Esophagus squamous epithelium (tissue), 5 donors: ENCODE measurements at places on chromosomes 4 and X.

GRCh38 chr4:136800248-136800647 is 732.0 kb downstream of the PCDH18 start:
- no peak for DNase-seq

DNA sequence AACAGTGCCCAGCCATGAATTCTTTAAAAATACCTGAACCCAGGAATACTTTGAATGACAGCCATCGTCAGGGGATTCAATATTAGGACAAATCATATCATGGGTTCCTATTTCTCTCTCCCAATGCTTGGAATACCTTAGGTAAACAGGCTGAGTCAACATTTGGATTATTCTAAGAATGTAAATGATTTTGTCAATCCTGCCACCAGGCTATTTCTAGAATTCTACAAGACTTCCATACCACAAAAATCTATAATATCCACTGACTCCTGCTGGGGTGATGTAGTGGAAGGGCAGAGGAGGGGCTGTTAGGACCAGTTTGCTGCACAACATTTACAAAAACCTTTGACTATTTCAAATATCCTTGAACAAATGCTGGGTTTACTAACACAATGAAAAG is 65.2 kb downstream of the IGFBP7 start:
- DNase-seq: no peak

DNA sequence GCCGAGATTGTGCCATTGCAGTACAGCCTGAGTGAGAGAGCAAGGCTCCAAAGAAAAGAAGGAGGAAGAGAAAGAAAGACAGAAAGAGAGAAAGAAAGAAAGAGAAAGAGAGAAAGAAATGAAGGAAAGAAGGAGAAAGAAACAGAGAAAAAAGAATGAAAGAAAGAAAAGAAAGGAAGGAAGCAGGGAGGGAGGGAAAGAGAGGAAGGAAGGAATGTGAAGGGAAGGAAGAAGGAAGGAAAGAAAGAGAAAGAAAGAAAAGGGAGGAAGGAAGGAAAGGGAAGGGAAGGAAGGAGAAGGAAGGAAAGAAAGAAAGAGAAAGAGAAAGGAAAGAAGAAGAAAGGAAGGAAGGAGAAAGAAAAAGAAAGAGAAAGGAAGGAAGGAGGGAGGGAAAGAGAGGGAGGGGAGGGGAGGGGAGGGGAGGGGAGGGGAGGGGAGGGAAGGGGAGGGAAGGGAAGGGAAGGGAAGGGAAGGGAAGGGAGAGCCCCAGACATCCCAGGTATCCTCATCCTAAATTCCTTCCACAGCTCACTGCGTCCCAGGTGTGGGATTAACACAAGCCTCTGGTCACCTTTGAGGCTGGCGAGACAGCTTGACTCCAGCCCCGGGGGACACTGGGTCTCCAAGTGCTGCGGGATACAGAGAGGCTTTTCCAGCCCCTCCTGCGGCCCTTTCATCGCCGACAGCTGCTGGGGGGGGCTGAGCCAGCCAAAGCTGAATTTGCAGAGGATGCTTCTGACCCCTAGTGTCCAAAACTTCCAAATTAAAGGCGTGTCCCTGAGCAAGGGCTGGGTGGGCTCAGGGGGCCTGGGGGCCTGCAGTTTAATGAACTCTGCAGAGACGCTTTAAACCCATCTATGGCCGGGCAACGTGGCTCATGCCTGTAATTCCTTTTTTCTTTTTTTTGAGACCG is 24.2 kb upstream of the CSF2RA start:
- no peak for DNase-seq

DNA sequence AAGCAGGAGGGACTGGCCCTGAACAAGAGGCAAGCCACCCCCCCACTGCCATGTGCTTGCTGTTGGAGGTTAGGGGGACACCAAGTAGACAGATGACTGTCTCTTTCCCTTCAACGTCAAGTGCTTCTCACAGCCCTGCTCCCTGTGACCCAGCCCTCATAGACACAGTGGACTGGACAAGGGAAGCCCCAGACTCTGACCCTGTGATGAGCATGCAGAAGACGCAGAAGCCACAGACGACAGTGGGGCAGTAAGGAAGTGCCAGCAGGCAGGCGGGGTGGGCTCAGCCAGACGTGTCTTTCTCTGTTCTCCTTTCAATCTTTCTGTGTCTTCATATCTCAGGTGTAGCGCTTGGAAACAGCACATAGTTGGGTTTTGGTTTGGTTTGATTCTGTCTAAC is 2.4 kb upstream of the L1CAM start:
- no peak for DNase-seq

- DNase-seq: no peak
Observed at GRCh38 chr4:7839856-7840255, 99.8 kb downstream of the AFAP1 start.

- DNase-seq: no peak
Observed at GRCh38 chr4:188573104-188573503, 433.9 kb downstream of the TRIML1 start.
